ENCODE measurements at places on chromosomes 5 and 9. TPM values are rescaled to one million over a fixed set of nuclear protein-coding genes. Genes with fewer than 3 reads are reported as not detected.

IL12B gene
- not detected for total RNA-seq

NMUR2 gene
- not detected for total RNA-seq

IFNA2 gene
- total RNA-seq = not detected

PHF24 gene
- 0.39 TPM for total RNA-seq

PCDHGB7 gene
- 8.1 TPM for total RNA-seq

PCDHGA6 gene
- total RNA-seq = 3.1 TPM

MPDZ gene
- total RNA-seq = 46.0 TPM

CACFD1 gene
- total RNA-seq = 9.3 TPM

F2RL1 gene
- 1.9 TPM for total RNA-seq

TSTD2 gene
- 19.8 TPM for total RNA-seq

SLC28A3 gene
- total RNA-seq = 0.10 TPM

CDH9 gene
- total RNA-seq = not detected

EQTN gene
- not detected for total RNA-seq

GRCh38 chr5:1809416-1810035, 8.3 kb downstream of the NDUFS6 start:
- peak; percentile 74 for DNase-seq

DNA sequence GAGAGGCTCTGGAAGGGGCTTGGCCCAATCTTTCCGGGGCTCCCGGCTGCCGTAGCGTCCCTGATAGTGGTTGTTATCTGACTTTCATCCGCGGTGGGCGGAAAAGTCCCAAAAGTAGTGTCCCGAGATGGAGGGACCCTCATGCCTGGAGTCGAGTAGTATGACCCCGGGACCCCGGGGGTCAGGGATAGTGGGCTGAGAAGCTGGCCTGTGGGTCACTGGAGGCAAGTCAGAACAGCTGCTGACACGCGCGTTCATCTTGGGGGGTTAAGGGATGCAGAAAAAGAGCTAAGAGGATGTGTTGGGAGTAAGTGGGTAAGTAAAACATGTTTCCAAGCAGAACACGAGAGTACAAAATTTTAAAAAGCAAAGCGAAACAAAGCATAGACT, 123.4 kb downstream of the TMEM161B start:
- no peak for DNase-seq

GRCh38 chr5:103119070-103119764, 721 bp downstream of the GIN1 start:
- DNase-seq = no peak

GRCh38 chr5:123122273-123122672, 33.2 kb downstream of the PRDM6 start:
- no peak for DNase-seq

DNA sequence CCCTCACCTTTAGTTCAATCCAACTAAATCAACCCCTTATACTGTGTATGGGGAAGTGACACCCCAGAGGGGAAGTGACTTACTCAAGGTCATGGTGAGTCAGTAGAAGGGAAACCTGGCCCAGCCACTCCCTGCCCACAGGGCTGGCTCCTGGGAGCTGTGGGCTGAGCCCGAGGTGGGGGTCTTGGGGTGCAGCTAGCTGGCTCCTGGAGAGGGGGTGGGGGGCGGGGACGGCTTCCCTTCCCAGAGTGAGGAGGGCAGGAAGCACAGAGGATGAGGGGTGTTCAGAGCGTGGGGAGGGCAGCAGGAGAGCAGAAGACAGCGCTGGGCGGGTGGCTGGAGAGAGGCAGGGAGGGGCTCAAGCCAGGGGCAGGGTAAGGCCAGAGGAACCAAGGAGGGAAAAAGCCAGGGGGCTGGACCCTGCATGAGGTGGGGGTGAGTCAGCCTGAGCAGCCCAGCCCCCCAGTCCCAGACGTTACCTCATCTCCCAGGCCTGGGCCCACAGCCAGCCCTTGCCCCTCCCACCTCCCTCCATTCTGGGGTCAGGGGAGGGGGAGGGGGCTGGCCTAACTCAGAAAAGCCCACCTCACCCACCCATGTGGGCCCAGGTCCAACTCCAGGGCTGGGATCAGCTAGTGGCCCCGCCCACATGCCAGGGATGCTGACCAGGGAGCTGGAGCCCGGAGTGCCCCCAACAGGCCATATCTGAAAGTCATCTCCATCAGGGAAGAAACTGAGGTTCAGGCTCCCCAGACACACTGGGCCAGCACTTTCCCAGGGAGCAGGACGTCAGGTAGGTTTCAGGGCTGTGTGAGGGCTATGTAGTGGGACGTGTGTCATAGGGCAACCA, 2.8 kb downstream of the PDLIM7 start:
- DNase-seq = no peak

DNA sequence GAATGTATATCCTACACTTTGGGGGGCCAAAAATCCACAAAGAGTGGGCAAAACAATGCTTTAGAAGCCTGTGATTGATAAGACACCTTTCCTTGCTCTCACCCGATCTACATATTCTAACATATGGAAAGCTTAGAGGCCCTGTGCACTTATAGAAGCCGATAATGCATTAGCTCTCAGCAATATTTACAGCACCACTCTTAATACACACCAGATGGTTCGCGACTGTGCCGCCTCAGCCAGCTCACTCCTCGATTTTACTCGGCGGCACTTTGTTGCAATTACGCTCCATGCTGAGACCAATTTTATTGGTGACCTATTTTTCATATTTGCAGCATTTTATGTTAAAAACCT, 18.8 kb downstream of the NR2F1 start:
- no peak for DNase-seq

DNA sequence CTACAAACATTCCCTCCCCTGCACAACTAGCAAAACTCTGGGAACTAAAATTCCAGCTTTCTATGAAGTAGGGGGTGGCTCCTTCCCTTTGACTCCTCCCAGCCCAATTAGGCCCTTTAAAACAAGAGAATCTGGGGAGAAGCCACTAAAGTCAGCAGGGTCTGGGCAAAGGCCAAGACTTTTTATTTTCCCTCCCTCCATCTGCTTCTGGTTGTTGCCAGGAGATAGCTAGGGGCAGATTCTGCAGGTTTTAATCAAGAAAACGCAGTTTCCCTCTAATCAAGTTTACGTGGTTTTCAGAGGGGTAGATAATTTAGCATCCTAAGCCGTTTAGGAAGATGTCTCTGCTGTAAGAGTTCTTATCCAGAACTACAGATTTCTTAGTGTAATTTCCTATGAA, 114.5 kb upstream of the CDH6 start:
- DNase-seq = no peak

GRCh38 chr5:172311605-172312004, 28.0 kb upstream of the UBTD2 start:
- DNase-seq = no peak

DNA sequence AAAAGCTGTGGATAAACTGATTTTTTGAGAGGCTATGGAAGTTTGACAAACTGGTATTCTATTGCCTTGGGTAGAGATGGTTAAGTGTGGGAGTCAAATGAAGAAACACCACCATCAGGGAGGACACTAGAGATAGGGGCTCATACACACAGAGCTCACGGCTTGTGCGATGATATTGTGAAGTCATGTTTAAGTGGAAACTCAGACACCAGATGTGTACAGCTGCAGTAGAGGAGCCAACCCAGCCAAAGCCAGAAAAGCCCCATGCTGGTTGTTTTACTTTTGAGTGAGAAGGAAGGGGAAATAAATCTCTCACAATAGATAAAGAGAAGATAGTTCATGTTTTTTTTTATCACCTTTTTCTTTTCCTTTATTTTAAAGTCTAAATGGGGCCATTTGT, 377.7 kb downstream of the DMRT2 start:
- DNase-seq = no peak

GRCh38 chr5:75320371-75320770, 16.6 kb upstream of the HMGCR start:
- DNase-seq = no peak

GRCh38 chr5:142813220-142813619, 43.0 kb downstream of the ARHGAP26 start:
- DNase-seq = no peak

- DNase-seq = no peak
Measured at GRCh38 chr9:28050046-28050445, 476.8 kb upstream of the C9orf72 start.

GRCh38 chr5:176822041-176822792, 11.9 kb downstream of the UNC5A start:
- no peak for DNase-seq

GRCh38 chr9:123530244-123530643, 174.2 kb downstream of the CRB2 start:
- no peak for DNase-seq

DNA sequence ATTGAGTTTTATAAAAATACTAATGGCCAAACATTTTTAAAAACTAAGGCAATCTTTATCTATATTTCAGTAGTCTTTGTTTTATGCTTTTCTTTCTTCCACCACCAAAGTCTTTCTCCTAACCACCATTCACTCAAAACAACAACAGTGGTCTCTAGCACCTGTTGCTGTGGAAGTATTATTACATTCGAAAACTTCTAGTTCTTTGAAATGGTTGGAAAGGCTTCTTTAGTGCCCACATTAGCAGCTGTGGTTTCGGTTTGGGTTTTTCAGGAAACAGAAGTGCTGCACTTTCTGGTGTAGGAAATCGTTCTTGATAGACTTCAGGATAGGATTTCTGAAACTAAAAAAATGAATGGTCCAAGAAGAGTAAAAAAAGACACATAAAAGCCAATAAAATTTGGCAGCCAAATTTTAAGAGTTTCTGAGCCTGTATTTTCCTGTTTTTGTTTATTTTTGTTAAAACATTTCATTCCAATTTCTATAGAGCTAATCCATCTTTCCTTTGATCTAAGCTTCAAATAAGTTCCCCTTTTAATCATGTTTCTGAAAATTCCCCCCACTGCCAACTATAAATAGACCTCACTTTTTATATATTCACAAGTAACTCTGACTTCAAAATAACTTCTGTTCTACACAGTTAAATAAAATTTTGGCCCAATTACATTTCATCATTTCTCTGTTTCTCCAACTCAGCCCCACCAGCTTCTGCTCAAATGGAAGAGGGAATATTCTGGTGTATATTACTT, 102.2 kb downstream of the DEPDC1B start:
- DNase-seq = no peak

DNA sequence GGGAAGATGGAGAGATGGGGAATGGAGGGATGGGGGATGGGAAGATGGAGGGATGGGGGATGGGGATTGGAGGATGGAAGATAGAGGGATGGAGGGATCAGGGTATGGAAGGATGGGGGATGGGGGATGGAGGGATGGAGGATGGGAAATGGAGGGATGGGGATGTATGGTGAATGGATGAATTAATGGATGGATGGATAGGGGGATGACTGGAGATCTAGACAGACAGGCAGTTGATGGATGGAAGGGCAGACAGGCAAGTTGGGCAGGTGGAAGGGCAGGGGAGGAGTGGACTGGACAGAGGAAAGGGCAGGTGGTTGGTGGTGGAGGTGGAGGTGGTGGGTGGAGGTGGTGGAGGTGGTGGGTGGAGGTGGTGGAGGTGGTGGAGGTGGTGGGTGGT, 167.2 kb downstream of the C9orf50 start:
- no peak for DNase-seq

DNA sequence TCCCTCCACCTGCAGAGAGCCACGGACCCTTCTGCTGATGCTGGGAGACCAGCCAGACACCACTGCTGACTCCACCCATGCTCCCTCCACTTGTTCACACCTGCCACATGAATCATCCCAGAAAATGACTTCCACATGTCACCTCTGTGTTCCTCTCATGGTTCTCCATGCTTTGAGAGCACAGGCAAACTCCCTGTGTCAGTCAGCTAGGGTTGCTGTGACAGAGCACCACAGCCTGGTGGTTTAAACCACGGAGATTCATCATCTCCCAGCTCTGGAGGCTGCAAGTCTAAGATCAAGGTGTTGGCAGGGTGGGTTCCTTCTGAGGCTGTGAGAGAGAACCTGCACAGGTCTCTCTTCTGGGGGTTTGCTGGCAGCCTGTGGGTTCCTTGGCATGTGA, 381.4 kb downstream of the GADD45G start:
- DNase-seq = no peak

- no peak for DNase-seq
Measured at GRCh38 chr9:101027733-101028345, 688 bp upstream of the PLPPR1 start.

GRCh38 chr5:50553560-50553984, 112.5 kb upstream of the EMB start:
- DNase-seq = no peak
